ENCODE measurements at places on chromosomes 16 and 17.
A peak's percentile ranks its signal among the peaks of the same experiment; 100 is the strongest.

DNA sequence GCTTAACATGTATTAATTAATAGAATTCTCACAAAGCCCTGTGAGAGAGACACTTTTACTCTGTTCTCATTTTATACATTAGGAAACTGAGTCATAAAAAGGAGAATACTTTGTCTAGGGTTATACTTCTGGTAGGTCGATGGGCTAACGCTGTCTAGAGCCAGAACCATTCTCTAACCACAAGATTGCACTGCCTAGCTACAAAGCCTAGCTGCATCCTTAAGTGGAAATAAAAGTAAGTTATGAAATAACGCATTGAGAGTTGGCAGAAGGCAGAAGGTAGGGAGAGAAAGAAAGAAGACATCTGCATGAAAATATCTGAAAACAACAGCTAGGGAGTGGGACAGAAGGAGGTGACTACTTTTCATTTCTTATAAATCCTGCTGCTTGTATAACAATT, 33.2 kb downstream of the IRX6 start:
- no peak for DNase-seq

GRCh38 chr16:23635958-23636357, 5.2 kb downstream of the PALB2 start:
- no peak for DNase-seq

GRCh38 chr17:57994436-57994835, 6.4 kb upstream of the VEZF1 start:
- DNase-seq: no peak

GRCh38 chr16:24652803-24653202, 76.6 kb upstream of the TNRC6A start:
- no peak for DNase-seq

GRCh38 chr17:80119839-80120238, 18.5 kb downstream of the GAA start:
- no peak for DNase-seq

GRCh38 chr17:27457360-27457715, 1.1 kb downstream of the KSR1 start:
- no peak for DNase-seq

GRCh38 chr16:89256651-89257254, 39.2 kb downstream of the ZNF778 start:
- no peak for DNase-seq

GRCh38 chr16:12435730-12436129, 368.0 kb downstream of the CPPED1 start:
- DNase-seq: no peak

DNA sequence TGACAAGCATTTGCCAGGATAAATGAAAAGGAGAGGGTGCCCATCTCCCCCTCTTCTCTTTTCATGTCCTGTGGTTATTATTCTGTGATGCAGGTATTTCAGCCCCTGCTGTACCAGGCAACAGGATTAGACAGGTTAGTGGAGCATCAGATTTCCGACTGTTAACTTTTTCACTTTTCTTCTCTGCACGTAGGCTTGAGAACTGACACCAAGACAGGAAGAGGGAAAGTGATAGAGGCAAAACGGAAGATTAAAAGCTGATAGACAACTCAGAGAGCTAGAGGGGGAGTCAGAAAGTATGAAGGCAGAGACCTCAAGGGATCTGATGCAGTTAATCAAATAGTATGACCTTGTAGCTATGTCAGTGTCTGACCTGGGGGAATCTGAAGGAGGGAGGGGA, 132.8 kb downstream of the SOX9 start:
- no peak for DNase-seq

DNA sequence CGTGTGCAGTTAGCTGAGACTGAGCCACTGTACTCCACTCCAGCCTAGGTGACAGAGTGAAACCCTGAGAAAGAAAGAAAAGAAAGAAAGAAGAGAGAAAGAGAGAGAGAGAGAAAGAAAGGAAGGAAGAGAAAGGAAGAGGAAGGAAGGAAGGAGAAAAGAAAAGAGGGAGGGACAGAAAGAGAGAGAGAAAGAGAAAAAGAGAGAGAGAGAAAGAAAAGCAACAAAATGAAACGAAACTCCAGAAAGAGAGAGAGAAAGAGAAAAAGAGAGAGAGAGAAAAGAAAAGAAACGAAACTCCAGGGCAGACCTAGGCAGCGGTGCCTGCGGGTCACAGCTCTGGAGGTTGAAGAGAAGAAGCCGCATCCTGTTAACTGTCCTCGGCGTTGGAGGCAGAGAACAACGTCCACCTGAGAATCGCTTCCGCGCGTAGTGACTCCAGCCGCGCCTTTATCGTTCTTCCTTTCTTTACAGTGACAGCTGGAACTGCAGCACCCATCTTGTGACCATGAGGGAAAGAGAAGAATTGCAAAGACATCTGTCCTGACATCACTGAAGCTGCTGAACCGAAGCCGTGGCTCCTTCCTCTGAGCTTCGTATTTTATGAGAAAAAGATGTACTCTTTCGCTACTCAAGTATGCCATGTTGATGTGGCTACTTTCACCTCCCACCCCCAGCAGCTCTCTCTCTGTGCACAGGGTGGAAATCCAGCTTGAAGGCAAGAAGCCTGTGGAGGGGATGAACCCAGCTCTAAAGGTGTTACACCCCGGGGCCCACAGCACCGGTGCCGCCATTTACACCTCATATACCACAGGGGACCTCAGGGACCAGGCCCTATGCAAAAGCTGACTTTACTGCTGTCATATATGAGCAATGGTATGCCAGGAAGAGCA, 56.9 kb upstream of the DOC2B start:
- no peak for DNase-seq

- DNase-seq: no peak
Observed at GRCh38 chr17:37789771-37790541, 45.1 kb upstream of the HNF1B start.

GRCh38 chr17:58189436-58190146, 2.9 kb upstream of the EPX start:
- DNase-seq: peak; percentile 56

- DNase-seq: no peak
Observed at GRCh38 chr16:11447836-11448235, 102.6 kb downstream of the RMI2 start.

GRCh38 chr16:49550140-49550539, 176.5 kb downstream of the C16orf78 start:
- DNase-seq: no peak

DNA sequence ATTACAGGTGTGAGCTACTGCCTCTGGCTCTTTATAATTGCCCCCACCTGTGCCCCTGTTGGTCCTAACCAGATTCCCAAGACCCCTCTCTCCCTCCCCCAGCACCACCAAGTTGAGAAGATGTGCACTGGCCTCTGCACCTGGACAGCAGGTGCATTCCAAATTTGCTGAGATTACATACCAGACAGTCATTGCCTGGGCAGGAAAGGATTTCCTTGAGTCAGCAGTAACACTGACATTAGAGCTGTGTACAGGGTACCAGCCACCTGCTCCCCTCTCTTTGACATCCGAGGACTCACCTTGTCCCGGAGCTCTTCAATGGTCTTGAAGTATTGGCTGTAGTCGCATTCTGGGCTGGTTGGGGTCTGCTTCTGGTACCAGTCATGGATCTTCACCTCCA, 659 bp downstream of the KRT15 start:
- no peak for DNase-seq

DNA sequence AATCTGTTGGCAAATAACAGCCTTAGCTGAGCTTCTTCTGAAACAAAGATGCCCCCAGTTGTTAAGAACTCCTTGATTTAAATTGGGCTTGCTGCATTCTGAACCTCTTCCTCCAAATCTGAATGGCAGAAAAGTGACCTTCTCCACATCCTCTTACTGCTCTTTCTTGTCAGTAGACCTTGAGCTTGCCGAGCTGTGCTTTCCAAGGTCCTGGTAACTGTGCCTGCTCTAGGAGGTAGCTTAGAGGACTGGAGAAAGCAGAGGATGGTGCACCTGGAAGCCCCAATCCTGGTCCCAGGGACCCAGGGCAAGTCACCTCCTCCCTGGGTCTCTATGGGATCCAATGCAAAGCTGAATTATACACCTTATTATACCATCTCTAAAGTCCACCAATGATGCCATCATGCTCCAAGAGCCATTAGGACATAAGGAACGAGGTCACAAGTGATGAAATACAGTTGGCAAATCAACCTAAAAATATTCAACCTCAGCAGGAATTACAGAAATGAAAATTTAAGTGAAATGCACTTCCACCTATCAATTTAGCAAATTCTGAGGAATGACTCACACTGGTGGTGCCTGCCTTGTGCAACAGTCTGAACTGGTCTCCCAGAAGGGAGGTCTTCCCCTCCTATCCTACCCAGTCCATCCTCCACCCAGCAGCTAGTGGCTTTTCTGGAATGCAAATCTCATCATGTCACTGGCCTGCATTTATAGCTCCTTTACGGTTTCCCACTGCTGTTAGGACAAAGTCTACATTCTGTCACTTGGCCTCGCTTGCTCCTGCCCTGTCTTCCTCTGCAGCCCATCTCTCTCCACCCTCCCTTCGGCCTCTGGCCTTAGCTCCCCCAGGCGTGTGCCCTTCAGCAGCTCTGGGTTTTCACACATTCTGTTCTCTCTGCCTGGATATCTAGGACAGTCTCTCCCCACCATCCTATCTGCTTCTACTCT, 36.6 kb downstream of the TOM1L2 start:
- peak; percentile 77 for DNase-seq

GRCh38 chr17:7413346-7413985, 5.8 kb downstream of the NLGN2 start:
- DNase-seq: no peak

- no peak for DNase-seq
Observed at GRCh38 chr16:77782694-77783093, 5.7 kb upstream of the VAT1L start.

GRCh38 chr17:41024697-41025096, 2.3 kb downstream of the KRTAP1-5 start:
- DNase-seq: no peak

DNA sequence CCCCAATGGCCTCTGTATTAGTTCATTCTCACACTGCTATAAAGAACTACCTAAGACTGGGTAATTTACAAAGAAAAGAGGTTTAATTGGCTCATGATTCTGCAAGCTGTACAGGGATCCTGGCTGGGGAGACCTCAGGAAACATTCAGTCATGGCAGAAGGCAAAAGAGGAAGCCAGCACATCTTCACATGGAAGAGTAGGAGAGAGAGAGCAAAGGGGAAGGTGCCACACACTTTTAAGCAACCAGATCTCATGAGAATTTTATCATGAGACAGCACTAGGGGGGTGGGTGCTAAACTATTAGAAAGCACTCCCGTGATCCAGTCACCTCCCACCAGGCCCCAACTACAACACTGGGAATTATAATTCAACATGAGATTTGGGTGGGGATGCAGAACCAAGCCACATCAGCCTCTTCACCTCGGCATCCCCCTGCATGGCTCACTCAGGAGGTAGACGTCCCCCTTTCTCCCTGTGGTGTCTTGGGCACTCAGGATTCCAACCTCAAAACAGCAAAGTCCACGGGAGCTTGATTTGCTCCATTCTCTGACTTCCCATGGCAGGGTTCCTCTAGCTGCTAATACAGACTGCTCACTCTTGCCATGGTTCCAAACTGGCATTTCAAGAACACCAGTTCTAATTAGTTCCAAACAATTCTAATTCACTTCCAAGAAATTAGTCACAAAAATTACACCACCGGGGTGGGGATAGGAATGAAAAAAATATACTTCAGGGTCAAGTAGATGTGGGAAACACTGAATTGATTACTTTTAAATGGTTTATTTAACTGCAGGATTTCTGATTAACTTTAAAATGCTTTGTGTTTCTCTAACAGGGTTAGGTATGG, 203.8 kb upstream of the HSBP1 start:
- no peak for DNase-seq

DNA sequence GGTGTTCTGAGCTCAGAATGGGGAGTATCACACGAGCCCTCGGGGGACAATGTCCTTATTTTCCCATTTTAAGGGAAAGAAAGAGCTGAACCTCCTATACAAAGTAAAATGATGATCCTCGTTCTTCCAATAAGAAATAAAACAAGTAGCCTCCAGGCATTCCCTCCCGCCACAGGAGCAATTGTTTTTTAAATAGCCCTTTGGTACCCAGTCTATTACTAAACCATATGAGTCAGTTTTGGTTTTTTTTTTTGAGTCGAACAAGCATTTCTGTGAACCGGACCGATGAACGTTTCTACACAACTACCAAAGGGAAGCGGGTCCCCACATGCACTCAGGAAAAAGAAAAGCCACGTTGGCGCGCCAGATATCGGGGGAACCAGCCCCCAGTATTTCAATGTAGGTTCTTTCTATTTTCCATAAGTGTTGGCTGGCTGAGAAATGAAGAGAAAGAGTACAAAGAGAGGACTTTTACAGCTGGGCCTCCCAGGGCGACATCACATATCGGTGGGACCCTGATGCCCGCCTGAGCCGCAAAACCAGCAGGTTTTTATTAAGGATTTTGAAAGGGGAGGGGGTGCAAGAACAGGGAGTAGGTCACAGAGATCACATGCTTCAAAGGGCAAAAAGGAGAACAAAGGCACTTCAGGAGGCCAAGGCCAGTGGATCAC, 3.8 kb upstream of the DCXR start:
- DNase-seq: no peak

- no peak for DNase-seq
Observed at GRCh38 chr16:1777375-1778199, 4.7 kb upstream of the MRPS34 start.

DNA sequence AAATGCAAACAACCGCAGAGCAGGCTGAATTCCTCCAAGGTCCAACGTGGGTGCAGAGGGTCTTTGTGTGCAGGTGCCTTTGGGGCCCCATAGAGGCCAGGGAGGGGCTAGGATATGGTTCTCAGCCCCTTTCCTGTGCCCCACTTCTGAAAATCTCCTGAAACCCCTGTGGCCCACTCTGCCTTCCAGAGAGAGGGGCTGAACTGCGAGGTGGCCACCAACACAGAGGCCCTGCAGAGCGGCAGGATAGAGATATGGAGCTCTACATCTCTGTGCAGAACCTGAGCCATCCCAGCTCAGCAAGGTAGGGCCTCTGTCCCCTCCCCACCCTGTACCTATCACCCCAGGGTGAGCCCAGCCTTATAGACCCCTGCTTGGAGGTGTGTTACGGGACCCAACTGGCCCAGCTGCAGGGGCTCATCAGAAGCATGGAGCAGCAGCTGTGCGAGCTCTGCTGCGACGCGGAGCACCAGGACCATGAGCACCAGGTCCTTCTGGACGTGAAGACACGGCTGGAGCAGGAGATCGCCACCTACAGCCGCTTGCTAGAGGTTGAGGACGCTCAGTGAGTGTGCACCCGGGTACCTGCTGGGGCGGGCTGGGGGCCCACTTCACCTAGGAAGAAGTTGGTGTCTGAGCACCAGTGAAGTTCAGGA, 5.5 kb downstream of the USP6 start:
- DNase-seq: no peak

GRCh38 chr16:72815348-72816318, 232.3 kb downstream of the ZFHX3 start:
- DNase-seq: no peak

- no peak for DNase-seq
Observed at GRCh38 chr16:3718019-3718391, 681 bp upstream of the TRAP1 start.

- DNase-seq: no peak
Observed at GRCh38 chr16:53636978-53637377, 66.7 kb downstream of the RPGRIP1L start.
